ENCODE measurements at places on chromosomes 2 and 18.

GRCh38 chr2:8586457-8587051 lies 95.3 kb upstream of the ID2 start:
- no peak for DNase-seq

- DNase-seq = no peak
Measured at GRCh38 chr2:11757101-11757500, 10.7 kb downstream of the LPIN1 start.

DNA sequence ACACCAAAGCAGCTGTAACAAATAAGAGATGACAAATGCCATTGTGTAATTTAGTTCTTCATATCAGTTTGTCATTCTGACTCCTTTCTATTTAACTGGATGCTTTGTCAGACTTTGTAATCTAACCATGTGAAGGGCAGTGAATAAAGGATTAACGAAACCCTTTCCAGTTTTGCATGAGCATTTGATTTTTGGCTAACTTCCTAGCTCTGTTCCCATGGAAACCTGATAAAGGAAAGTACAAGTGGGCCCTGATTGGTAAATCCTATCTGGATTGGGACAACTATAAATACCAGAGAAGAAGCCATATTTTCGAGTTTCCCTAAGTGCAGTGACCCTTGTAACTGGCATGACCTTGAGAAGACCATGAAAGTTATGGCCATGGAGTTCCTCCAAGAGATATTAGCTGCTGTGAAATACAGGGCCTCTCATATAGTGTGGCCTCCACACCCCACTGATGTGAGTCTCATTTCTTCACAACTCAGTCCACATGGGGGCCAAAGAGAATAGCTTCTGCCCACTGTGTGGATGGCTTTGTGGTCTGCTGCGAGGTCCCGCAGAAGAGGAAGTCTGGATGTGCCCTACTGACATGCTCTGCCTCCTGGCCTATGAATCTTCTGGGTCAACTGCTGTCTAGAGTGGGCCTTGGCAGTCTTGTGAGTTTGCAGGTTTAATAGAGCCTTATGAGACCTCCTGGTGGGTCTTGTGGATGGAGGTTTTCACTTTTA lies 38.2 kb upstream of the CYP1B1 start:
- DNase-seq = peak; percentile 38

- peak; percentile 40 for DNase-seq
Measured at GRCh38 chr2:67215214-67216055, 181.7 kb upstream of the ETAA1 start.

DNA sequence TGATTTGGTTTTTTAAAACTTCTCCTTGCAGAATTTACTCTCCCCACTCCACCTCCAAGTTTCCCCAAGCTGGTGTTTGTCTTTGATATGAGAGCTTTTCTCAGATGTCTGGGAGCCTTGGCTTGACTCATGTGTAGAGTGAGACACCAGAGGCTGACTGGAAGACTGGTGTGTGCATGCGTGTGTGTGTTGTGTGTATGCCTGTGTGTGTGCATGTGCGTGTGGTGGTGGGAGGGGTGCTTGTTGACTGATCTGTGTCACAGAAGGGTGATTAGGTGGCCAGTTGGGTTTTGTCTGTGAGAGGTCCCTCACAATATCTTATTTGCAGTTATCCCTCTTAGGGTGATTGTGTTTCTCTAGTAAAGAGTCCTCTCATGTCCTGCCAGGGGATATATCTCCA lies 50.5 kb upstream of the HPCAL1 start:
- no peak for DNase-seq

DNA sequence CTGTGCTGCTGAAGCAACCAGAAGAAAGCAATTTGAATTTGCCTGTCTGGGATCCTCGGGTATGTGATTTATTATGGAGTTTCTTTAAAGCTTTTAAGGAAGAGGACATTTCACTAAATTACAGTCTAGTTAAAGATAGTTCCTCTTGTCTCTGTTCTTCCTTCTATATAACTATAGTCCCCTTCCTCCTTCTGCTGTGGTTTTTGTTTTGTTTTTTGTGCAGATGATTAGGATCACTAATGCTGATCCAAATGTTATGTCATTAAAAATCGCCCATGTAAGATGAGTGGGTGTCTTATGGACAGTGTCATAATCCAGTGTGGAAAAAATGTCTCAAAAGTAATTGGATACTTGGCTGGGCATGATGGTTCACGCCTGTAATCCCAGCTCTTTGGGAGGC lies 24.7 kb downstream of the PAPOLG start:
- no peak for DNase-seq

DNA sequence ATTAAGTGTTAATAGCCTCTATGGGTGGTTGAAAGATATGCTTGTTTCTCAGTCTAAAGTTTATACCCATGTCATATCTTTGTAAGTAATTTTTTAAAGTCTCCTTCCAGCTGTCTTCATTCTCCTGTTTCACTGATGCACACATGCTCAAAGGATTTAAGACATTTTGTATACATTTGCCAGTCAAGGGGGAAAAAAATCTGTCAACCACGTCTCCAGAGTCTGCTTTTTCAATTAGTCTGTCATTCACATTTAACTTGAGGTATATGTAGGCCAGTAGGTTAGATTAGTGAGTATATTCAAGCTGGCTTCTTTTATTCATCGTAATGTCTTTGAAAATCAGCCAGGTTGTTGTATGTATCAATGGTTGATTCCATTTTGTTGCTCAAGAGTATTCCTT lies 193.5 kb downstream of the MCFD2 start:
- no peak for DNase-seq

- DNase-seq = no peak
Measured at GRCh38 chr2:60446413-60447267, 106.8 kb downstream of the BCL11A start.

DNA sequence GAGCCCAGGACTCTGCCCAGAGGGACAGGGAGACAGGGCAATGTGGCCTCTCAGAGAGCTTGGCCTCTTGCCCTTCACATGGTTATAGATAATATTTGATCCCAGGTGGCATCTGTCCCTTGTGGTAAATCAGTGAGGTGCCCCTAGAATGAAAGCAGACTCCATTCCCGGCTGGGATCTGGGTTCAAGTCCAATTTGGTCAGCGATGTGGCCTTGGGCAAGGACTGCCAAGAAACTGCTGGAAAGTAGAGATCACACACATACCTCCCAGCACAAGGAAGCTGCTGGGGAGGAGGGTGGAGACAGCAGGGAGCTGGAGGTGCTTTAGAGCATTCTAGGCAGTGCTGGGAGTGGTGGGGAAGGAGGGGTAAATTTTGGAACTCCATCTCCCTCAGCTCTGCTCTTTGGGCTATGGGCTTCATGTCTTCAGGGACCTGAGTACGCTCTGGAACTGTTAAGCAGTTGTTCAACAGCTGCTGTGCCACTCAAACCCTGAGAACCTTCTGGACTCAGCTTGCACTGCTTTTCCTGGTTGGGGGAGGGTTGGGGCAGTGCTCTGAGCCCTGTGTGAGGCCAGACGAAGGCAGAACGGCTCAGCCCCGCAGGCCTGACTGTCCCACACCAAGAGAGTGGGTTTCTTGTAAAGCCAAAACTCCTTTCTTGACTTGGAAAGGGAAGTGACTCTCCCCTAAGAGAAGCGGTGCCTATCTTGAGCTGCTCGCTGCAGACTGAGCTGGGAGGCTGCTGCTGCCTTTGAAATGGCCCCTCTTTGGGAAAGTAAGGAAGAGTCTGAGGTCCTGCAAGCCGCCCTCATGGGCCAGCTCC lies 23.0 kb downstream of the INPP5D start:
- DNase-seq = no peak

- no peak for DNase-seq
Measured at GRCh38 chr18:34976123-34976522, 65.1 kb upstream of the MAPRE2 start.

DNA sequence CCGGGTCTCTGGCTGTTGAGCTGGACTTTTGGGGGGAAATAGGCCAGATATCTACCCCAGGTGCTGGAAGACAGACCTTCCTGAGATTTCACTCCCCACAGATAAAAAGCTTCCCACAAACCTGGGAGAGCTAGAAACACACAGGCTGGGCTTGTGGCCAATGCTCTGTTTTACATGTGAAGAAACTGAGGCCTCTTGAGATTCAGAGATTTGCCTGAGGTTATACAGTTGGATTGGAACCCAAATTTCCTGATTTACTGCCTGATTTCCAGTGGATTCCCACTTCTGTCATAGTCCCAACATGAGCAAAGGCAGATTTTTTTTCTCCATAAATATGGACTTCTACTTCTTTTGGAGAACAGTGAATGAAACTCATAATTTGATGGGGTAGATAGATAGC lies 360.2 kb downstream of the SETBP1 start:
- no peak for DNase-seq

GRCh38 chr18:54453996-54454395 lies 96.3 kb downstream of the C18orf54 start:
- no peak for DNase-seq

DNA sequence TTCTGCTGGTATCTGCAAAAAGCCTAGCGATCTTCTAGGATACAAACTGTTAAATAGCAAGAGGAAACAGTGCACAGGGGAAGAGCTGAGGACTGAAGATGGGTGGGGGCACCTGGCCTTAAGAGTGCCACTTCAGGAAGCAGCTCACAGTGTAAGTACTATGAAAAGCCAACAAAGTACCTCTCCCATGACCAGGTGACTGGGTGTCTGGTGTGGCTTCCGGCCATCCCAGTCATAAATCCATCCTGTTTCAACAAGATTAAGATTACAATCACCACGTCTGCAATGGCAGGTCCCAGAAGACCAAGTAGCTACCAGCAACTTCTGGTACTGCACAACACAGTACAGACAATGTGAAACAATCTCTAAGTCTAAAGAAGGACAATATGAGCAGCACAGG lies 15.9 kb downstream of the ERFE start:
- DNase-seq = no peak

GRCh38 chr2:58992062-58992706 lies 751.1 kb upstream of the FANCL start:
- no peak for DNase-seq

DNA sequence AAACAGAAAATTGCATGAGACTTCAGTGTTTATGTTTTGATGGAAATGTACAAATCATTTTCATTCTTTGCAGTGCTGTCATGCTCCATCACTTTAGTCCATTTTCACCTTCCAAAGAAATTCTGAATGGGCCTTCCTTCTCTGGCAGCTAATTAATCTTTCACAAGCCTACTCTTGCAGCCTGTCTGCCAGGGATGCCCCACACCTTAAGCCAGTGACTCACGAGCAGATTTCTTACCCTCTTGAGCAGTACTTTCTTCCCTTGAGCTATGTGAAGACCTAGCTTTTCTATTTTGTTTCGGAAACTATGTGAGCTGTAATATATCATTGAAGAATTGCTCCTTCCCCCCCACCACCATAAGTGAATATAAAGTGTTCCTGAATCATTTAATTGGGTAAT lies 404.3 kb upstream of the VWC2L start:
- peak; percentile 2 for DNase-seq

DNA sequence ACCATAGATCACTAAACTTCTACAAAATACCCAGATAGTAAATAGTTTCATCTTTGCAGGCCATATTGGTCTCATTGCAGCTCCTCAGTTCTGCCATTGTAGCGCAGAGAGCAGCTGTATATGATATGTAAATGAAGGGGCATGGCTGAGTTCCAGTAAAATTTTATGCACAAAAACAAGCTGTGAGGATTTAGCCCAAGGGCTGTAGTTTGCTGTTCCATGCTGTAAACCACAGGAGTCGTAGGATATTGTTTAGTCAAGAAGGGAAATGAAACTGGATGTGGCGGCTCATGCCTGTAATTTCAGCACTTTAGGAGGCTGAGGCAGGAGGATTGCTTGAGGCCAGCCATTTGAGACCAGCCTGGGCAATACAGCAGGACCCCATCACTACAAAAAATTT lies 83.0 kb downstream of the MGAT5 start:
- DNase-seq = no peak

DNA sequence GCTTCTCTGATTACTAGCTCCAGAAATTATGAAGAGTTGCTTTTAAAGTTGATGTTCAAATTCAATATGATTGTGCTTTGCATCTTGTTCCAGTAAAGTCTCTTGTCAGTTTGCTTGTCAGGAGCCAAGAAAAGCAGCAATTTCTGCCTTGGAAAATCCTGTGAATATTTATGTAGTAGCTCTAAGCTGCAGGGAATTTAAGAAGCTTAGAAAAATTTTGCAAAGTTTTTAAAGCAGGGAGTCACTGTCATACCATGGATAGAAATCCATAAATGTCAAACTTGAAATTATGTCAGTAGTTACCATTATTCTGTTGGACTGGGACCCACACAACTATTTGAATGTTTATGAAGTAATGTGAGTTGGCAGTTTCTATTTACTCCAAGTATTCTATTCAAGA lies 169.3 kb downstream of the TMEM200C start:
- DNase-seq = no peak

GRCh38 chr18:3177902-3178687 lies 41.7 kb downstream of the MYOM1 start:
- DNase-seq = no peak

DNA sequence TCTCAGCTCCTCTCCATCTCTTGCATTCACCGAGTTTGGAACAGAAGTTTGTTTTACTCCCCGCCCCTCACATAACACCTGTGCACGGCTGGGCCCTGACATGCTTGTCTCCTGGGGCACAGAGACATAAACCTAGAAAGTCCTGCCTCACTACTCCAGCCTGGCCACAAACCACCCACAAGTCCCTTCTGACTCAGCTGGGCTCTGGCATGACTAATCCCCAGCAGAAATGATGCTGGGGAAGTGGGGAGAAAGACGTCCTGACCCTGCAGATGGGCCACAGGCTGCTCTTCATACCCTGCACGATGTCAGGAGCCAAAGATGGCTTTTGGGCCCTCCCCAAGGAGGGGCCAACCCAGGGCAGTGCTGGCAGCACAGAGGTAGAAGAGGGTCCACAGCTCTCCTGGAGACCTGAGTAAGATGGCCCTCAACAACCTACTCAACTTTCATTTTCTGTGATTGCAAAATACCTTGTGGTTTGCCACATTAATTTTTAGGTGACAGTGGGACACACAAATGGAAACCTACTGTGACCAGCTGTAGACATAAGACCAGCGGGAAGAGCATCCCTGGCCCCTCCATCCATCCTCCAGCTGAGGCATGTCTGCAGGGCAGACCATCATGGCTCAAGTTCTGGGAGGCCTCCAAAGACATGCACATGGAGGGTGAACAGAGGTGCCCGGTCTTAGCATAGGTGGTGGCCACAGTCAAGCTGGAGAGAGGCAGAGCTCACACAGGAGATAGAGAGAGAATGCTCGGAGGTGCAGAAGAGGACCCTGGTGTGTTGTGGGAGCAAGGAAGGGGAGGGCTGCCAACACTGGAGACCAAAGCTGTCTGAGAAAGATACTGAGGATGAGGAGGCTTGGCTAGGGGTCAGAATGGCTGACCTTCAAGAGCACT lies 40.0 kb downstream of the DNMT3A start:
- DNase-seq = peak; percentile 58

DNA sequence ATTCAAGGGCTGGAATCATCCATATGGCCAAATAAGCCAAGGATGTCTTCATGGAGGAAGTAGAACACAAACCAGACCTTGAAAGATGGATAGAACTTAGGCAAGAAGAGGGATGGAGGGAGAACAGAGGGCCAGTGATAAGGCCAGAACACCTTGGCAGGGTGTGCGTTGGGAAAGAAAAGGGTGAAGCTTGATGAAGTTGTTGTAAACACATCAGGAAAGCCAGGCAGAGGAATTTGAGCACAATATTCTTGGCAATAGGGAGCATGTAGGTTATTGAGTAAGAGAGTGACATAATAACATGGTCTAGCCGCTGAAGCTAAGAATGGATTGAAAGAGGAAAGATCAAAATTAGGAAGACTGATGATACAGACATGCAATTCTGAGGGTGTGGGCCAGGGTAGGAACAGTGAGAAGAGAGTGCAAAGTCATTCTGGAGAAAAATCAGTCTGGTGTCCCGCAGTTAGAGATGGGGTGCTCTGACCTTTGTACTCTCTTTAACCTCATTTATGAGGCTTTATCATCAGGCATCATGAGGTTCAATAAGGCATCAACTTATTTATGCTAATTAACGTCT lies 41.0 kb downstream of the SLC14A2 start:
- no peak for DNase-seq

GRCh38 chr2:186477790-186478189 lies 8.3 kb upstream of the ZC3H15 start:
- no peak for DNase-seq

Data from adipocyte (in vitro differentiated cells).